CD4-positive, alpha-beta T cell treated with Interleukin-4 for 4 hours (primary cell): ENCODE measurements at places on chromosomes 1 and 21.

- DNase-seq, result no peak
Observed at GRCh38 chr1:31022259-31022658, 43.3 kb downstream of the PUM1 start.

GRCh38 chr1:115925467-115925866 lies 50.8 kb upstream of the SLC22A15 start:
- DNase-seq, result no peak

GRCh38 chr1:30596891-30597290 lies 126.5 kb downstream of the MATN1 start:
- DNase-seq, result no peak

DNA sequence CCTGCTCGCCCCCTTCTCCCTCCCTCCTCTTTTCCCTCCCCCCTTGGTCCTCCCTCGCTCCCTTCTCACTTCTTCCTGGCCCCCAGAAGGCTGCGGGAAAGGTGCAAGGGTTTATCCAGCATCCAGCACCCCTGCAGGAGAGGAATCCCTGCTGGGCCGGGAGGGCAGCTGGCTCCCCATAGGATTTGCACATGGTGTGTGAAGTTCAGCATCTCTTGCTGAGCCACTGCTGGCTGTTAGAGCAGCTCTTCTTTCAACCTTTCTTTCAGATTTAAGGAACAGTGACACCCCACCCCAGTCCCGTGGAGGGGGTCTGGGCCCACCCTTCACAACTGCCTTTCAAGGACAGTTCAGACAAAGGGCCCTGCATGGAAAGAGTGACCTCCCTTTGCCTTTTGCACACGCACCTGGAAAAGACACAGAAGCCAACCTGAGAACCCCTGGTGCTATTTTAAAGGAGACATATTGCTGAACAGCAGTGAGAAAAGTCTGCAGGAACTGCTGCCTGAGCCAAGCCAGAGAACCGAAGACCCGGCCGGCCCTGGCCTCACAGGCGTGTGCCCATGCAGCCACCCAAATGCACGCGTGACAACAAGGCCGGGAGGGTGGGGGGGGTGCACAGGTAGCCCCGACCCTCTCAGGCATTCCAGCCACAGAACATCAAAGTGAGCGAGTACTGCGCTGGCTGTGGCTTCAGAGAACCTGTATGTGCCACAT lies 66.6 kb downstream of the SLC37A1 start:
- no peak for DNase-seq

- no peak for DNase-seq
Observed at GRCh38 chr1:61904354-61904753, 162.1 kb downstream of the PATJ start.
